ENCODE measurements at places on chromosomes 7 and 10.

GRCh38 chr7:33750177-33750576 lies 155.2 kb upstream of the BMPER start:
- DNase-seq, result peak; percentile 44

- DNase-seq, result no peak
These were observed 217.5 kb downstream of the POLR1F start for GRCh38 chr7:19491371-19491770.

GRCh38 chr7:133282094-133282493 lies 29.2 kb downstream of the EXOC4 start:
- DNase-seq, result no peak

- DNase-seq, result no peak
These were observed 98.4 kb downstream of the SPDYE5 start for GRCh38 chr7:75590373-75591005.

DNA sequence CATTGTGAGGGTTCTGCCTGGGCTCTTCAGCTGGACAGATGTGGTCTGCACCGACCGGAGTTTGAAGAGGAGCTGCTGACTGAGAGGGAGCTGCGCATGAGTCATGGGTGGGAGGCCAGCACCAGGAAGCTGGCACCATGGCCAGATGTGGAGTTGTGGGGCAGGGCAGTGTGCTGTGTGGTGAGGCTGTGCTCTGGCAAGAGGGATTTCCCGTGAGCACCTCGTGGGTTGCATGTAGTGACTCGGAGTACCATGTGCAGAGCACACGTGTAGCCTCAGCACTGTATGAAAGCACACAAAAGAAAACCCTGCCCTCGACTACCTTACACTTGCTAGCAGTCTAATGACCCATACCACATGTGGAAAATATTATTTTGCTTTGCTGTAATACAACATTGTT lies 103.4 kb downstream of the WNT2 start:
- DNase-seq, result no peak

DNA sequence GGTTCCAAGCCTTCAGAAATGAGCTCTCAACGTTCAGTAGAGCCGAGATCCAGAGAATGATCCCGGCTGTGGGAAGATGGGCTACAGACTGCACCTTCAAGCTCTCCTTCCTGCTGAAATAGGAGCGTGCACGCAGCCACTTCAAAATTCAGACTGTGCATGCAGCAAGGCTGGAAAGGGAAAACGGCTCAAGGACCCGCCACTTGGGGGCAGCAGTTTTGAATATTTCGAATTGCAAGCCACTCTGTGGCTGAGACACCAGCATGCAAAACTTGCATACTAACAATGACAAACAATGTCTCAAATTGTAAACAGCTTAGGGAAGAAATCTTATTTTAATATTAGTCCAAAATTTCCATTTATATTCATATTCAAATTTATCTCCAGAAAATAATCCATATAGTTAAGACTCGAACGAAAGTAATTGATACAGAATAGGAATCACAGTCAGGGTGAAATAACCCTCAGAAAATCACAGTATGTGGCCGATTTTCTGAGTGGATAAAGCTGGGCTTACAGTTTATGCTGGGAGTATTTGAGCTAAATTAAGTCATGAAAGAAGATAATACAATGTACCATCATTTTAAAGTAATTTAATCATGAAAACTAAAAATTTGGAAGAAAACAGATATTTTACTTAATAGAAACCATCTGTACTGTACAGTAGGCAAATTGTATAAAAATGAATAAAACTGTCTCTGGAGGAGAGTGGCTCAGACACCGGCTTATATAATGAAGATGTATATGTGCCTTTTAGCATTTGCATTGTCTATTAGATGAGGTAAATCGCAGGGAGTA lies 137.9 kb upstream of the MKI67 start:
- peak; percentile 77 for DNase-seq

DNA sequence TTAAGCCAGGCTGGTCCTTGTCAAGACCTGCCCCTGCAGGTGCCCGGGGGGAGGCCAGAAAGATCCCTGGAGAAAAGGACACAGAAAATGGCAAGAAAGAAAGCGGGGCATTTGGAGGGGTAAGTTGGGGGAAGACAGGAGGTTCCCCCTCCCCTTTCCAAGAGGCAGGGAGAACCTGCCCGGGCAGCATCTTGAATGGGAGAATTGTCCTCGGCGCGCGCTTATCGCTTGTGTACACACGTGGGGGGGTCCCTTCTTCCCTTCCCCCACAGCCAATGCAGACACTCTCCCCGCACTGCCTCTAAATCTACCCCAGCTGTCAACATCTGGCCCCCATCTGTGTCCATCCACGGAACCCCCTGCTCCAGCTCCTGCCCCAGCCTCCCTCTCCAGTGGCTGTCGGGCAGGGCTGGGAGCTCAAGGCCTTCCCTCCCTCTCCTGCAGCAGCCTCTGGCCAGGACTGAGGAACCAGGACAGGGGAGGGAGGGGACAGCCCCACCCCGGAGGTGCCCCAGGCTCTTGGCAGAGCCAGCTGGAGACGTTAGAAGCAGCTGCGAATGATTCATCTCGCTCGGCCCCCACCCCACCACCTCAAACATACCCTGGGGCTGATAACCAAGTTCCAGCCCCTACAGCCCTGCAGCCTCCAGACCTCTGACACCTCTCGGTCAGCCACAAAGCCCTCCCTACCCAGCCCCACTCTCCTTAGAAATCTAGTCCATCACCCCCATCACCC lies 25.3 kb downstream of the EPHB4 start:
- DNase-seq, result peak; percentile 90

- no peak for DNase-seq
These were observed 13.8 kb upstream of the FKBP9 start for GRCh38 chr7:32943252-32944030.

GRCh38 chr7:101542527-101543241 lies 86.4 kb downstream of the MYL10 start:
- DNase-seq, result peak; percentile 72

GRCh38 chr10:72124989-72125388 lies 36.6 kb upstream of the SPOCK2 start:
- no peak for DNase-seq

DNA sequence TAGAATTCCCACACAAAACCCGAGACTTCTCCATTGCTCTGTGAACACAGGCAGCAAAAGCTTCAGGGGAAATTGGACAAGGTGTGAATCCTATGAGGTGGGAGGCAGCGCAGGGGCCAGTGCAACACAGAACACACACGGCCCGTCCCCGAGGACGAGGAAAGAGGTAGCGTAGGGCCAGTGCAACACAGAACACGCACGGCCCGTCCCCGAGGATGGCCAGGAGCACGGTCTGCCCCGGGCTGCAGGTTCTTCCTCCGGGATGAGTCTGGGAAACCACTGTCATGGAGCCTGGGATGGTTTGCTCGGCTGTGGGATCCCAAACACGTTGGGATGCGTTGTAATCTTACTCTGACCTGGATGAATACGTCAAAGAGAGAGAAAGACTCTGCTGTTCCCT lies 432.1 kb downstream of the GLRX3 start:
- DNase-seq, result no peak

- no peak for DNase-seq
These were observed 2.6 kb downstream of the CLDN4 start for GRCh38 chr7:73833251-73833919.

- no peak for DNase-seq
These were observed 1133.7 kb downstream of the GATA3 start for GRCh38 chr10:9188022-9188810.

- DNase-seq, result no peak
These were observed 66.7 kb upstream of the NEUROD6 start for GRCh38 chr7:31407178-31407676.

- no peak for DNase-seq
These were observed 750 bp upstream of the CDK14 start for GRCh38 chr7:90595342-90595800.

- no peak for DNase-seq
These were observed 190.9 kb upstream of the CALN1 start for GRCh38 chr7:72603073-72603472.

GRCh38 chr10:112721080-112721698 lies 228.9 kb upstream of the TCF7L2 start:
- DNase-seq, result peak; percentile 68

DNA sequence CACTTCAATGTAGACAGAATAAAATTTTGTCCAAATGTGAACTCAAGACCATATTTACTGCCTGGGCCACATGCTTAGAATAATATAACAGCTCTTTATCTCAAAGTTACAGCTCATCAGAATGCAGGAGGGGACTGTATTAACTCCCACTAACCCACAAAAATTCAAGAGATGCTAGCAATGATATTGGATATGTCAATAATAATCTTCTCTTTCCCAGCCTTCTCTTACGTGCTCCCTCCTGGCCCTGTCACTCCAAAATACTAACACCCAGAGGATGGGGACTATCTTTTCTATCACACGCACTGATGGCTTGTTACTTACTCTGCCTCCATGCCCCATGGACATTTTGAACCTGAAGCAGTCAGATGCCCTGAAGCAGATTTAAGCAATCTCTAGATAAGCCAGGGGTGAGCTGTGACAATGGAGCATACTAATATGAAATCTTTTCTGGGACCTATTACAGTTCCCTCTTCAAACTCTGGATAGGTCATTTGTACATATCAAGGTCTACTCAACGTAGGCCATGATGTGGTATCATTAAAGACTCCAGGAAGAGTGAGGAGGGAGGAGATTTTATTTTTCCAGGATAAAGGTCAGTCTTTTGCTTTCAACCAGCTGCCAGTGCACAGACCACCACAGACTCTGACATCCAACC lies 803.0 kb downstream of the GRM8 start:
- DNase-seq, result no peak

DNA sequence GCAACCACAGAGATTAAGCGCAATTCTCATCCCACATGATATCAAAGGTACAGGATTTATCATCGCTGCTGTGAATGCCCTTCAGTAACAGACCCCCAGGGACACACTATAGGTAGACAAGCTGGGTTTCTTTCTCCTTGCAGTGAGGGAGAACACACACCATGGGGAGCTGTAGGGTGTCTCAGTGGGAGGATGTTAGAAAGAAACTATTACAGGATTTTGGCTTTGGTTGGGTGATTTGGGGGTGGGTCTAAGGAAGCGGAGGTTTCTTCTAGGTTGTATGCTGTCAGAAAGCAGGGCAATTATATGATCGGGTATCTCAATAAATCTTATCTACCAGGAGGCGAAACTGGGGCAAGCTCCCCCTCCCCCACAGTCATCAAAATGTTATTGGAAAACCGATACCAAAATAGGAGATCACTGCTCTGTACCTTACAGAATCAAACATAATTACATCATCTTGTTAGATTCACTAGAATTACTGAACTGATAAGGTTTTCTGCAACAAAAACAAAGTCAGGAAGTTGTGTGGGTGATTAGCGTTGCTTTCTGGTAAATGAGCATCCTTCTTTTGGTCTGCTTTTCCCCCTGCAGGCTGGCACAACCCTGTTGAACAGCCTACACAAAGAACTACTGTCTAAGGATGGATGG lies 209.7 kb downstream of the TEX36 start:
- DNase-seq, result no peak

- peak; percentile 17 for DNase-seq
These were observed 37.2 kb upstream of the PAPSS2 start for GRCh38 chr10:87622314-87623004.

DNA sequence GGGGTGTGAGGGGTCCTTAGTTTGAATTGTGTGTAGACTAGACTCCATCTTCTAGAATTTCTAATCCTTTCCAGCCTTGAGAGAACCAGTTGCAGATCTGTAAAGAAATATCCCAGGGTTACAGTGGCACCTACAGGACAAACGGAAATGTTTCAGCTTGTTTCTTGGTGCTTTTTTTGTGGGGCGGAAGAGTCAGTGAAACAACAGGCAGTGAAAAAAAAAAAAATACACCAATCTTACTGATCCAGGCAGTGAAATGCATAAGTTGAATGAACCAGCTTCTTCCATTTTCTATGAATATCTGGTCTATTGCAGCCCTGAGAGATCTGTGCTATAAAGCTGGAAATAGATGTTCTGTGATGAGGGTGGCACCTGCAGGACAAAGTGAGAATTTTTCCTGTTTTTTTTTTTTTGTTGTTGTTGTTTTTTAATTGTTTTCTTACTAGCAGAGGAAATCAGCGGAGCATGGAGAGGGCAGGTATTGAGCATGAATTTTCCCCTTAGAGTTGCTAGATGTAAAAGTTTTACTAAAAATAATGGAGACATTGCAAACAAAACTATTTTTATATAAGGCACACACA lies 81.9 kb upstream of the DYNC1I1 start:
- DNase-seq, result peak; percentile 75

DNA sequence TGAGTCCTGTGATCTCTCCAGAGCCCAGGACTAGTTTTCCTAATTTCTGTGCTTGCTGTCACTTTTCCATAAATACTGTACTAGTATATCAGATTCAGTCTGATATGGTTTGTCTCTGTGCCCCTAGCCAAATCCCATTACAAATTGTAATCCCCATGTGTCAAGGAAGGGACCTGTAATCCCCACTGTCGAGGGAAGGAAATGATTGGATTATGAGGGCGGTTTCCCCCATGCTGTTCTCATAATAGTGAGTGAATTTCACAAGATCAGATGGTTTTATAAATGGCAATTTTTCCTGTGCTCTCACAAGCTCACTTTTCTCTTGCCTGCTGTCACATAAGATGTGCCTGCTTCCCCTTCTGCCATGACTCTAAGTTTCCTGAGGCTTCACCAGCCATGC lies 54.8 kb upstream of the IFRD1 start:
- DNase-seq, result no peak

DNA sequence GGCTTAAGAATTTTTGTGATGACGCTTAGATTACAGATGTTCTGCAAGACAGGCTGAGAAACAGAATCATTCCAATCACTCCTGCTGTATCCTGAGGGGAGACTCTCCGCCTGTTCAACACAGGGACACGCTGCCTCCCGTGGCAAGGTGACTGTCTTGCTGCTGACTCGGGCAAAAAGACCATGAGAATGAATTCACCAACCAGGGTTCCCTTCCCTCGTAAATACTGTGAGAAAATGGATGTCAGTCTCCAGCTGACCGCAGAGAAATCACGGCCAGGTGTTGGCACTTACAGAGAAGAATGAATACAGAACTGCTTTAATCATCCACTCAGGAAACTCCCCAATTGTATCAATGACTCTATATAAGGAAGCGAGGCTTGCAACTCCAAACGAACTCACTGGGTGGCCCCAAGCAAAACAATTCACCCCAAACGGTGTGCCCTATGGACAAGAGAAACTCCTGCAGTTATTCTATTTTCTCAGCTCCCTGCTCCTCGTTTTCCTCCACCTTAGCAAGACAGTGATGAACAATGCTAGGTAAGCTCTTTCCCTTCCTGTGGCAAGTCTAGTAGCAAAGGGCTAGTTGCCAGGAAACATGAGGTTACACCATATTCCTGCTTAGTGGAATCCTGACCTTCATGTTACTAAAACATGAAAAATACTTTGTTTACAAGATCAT lies 22.8 kb downstream of the GNA12 start:
- DNase-seq, result no peak

GRCh38 chr10:122657729-122658128 lies 41.9 kb downstream of the C10orf120 start:
- no peak for DNase-seq

DNA sequence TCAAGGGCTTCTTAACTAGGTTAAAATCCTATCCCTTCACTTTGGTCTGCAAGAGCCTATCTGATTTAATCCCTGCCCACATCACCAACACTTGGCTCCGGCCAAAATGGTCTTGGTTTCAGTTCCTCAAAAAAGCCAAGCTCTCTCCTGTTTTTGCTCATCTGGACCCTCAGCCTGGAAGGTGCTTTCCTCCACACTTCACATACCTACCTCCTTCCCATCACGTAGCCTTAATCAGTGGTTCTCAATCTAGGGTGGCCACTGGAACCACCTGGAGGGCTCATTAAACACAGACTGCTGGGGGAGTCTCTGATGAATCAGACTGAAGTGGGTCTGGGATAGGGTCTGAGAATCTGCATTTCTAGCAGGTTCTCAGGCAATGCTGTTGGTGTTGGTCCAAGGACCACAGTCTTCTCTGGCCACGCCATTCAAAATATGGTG lies 227.0 kb upstream of the AOAH start:
- no peak for DNase-seq

- DNase-seq, result no peak
These were observed 45.7 kb upstream of the PTPRN2 start for GRCh38 chr7:158633055-158633956.
